CD4-positive, alpha-beta T cell treated with Interleukin-2 at 100 ng/mL for 4 hours (primary cell): ENCODE measurements at places on chromosomes 5 and 9.
A peak's percentile ranks its signal among the peaks of the same experiment; 100 is the strongest.

GRCh38 chr9:38164659-38165221 lies 95.7 kb upstream of the SHB start:
- DNase-seq: no peak

- no peak for DNase-seq
Measured at GRCh38 chr5:82595113-82595512, 317.0 kb upstream of the RPS23 start.

- no peak for DNase-seq
Measured at GRCh38 chr9:112705768-112706427, 12.0 kb downstream of the INIP start.

- DNase-seq: no peak
Measured at GRCh38 chr9:116141864-116142561, 11.6 kb upstream of the PAPPA start.

GRCh38 chr5:76337953-76338451 lies 65.1 kb upstream of the IQGAP2 start:
- DNase-seq: peak; percentile 75

- no peak for DNase-seq
Measured at GRCh38 chr9:89360465-89360864, 42.2 kb downstream of the SECISBP2 start.

DNA sequence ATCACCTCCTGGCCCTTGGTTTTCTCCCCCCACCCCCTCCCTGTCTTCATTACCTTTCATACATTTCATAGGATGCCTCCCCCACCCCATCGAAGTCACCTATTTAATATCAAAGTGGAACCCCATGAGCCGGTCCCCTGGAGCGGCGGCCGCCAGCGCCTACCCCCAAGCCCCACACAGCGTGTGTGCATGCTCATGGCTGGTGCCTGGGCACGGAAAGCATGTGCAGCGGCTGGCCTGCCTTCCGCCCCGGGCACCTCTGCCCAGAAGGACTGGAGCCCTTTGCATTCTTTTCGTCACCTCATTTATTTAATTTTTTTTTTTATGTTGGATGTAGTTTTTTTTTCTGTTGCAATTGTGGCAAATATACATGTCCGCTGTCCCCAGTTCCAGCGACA lies 116.2 kb downstream of the WNK2 start:
- DNase-seq: no peak

DNA sequence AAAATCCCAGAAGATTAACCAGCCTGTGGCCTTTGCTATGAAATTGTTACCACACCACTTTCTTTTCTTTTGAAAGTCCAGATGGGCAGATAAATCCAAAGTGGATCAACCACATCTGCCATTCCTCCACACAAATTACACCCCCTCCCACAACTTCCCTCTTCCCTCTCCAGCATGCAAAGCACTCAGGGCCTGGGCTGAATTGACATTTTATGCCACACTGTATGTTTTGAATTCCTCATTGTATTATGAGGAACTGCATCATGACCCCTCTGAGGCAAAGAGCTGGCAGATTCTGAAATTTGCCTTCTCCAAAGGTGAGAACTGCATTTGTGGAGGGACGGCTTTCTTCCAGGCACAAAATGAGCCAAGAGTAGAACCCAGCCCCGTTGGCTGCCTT lies 589.2 kb upstream of the KLF4 start:
- no peak for DNase-seq

DNA sequence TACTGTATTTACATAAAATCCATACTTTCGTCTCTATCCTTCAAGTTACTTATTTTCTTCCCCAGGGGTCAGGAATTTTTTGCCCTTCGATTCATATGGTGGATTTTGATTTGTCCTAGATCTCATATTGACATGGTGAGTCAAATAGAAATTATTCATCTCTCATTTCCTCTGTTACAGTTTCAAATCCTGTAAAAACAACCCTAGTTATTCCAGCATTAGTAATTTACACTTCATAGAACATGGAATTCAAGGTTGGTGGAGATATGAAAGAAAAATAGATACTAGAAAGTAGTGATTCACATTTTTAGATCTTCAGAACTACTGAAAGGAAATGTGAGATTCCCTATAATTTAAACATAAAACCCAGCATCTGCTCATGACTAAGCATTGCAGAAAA lies 1331.0 kb upstream of the CDH9 start:
- no peak for DNase-seq

GRCh38 chr9:87434366-87434765 lies 63.3 kb upstream of the DAPK1 start:
- DNase-seq: no peak

- DNase-seq: no peak
Measured at GRCh38 chr9:133693703-133694529, 44.2 kb downstream of the SARDH start.

DNA sequence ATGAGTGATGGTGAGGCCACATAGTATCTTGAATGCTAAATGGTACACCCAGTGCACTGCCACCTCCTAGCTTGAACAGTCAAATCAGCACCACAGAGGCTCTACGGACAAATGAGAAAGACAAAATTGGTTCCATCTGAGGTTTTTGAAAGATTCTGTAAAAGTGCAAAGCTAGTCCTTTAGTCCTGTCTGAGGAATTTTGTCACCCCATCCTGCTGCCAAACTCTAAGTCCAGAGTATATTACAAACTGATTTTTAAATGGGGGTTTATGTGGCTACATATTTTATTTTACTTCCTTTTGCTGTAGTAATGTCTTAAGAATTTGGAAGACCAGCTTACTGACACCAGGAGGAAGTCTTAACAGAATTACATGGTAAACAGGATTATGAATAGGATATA lies 7.7 kb downstream of the FREM1 start:
- DNase-seq: no peak

GRCh38 chr5:148353634-148354033 lies 18.3 kb downstream of the SPINK9 start:
- no peak for DNase-seq

DNA sequence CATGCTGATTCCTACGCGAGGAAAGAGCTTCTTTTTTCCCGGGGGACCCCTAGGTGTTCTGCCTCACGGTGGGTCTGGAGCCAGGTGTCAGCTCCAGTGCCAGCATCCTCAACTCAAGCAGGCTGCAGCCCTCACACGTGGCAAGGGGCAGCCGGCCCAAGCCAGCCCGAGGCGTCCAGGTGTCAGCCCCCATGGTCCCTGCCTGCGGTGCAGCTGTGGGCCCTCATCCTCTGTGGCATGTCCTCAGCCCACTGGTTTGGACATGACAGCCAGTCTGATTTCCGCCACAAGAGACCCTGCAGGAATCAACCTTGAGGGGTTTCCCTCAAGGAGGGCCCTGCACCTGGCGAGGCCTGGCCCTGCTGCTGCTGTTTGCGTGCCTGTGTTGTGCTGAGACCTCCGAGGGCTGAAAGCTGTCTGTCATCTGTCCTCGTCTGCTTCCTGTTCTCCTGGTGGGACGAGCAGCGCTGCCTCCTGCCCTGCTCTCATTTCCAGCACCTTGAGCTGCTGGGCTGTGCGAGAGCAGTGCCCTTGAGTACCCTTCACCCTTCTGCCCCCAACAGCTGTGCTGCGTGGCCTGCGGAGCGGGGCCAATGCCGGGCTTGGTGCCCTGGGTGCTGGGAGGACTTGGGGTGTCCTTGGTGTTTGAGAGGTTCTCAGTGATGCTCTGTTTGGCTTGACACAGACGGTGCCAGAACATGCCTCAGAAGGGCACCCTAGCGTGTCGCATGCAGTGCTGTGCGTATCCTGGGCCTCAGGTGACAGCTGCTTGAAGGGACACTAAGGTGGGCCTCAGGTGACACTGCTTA lies 137.6 kb downstream of the CACNA1B start:
- no peak for DNase-seq

- no peak for DNase-seq
Measured at GRCh38 chr5:150301170-150301505, 1.6 kb downstream of the ARSI start.

DNA sequence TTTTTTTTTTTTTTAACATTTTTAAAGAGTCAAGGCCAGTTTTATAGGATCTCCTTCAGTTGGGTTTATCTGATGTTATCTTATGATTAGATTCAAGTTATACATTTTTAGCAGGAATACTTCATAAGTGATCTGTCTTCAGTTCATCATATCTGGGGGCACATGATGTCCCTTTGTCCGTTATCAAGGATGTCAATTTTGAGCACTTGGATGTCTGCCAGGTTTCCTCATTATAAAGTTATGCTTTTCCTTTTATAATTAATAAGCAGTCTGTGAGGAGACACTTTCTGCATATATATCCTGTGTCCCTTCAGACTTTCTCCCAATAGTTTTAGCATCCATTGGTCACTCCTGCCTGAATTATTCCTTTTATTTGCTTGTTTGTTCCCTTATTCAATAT lies 11.8 kb downstream of the HDHD3 start:
- no peak for DNase-seq

GRCh38 chr9:92960561-92961290 lies 13.4 kb downstream of the FGD3 start:
- no peak for DNase-seq

GRCh38 chr9:90891308-90892040 lies 89.9 kb downstream of the SYK start:
- DNase-seq: no peak

DNA sequence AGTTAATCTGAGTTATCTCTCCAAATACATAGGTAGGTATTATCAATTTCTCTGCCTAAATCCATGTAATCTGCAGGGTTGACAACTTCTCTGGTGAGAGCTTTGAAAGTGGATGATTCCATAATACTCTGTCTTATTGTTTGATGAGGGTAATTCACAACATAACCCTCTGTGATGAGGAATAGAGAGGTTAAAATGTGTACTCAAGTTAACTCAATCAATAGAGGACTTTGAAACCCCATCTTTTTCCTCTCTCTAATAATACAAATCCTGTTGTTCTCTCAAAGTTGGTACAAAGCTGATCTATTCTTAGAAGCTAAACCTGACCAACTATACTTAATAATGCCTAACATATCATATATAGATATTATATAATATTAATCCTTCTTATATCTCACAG lies 100.1 kb downstream of the PLPPR1 start:
- DNase-seq: no peak

DNA sequence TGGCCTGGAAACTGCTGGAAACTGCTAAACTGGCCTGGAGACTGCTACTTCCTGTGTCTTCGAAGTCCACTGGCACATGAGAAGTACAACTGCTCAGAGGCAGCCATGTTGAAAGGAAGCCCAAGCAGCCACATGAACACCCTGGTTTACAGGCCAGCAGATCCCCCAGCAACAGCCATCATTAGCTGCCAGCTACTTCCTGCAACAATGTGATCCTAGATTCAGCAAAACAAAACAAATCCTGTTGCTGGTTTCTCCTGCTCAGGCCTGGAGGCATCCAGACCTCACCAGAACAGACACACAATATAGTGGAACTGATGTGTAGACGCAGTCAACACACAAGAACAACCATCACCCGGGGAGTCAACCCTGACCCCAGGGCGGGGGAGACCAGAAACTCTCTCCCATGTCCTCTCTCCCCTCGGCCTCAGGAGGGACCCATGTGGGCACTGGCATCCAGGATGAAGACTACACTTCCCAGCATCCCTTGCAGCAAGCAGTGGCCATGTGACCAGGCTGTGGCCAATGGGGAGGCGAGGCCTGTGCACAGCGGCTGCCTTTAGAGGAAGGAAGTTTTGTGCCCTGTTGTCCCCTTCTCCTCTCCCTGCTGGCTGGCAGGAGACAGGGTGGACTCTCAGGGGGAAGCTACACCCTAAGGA lies 9.2 kb upstream of the LCN15 start:
- no peak for DNase-seq

DNA sequence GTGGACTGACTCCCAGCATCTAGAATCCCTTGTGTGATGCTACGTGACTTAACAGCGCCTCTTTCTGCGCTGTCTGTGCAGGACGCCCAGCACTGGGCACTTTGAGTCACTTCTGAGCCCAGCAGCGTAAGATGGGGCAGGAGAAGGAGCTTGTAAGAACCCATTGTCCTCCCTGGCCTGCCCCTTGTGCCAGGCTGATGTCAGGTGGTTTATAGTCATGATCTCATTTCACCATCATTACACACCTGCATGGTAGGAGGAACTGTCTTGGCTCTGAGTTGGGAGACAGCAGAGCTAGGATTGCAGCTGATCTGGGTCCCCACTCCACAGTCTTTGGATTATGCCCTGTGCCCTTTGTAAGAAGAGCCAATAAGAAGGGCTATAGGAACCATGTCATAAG lies 12.2 kb downstream of the ERGIC1 start:
- DNase-seq: no peak

GRCh38 chr5:92977846-92978540 lies 603.0 kb downstream of the NR2F1-AS1 start:
- DNase-seq: no peak

- DNase-seq: no peak
Measured at GRCh38 chr5:18375641-18376040, 741.4 kb downstream of the TAF11L14 start.

GRCh38 chr9:86303316-86303975 lies 21.1 kb upstream of the ISCA1 start:
- DNase-seq: peak; percentile 70

- no peak for DNase-seq
Measured at GRCh38 chr5:31385774-31386537, 145.9 kb downstream of the DROSHA start.

DNA sequence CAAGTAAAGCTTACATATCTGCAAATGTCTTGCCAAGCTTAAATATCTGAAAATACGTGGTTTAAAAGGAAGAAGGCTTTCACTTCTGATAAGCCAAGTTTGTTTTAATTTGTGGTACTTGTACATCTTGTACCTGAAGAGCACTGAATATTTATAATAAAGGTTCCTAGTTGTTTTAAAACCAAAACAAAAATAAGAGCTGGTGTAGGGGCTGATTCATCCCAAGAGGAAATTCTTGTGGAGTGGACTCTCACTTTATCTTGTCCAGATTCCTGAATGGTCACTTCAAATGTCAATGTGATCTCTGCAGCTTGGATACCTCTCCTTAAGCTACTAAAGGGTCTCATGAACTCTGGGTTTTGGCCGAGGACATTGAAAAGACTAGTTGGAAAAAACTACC lies 29.5 kb downstream of the MAMDC2 start:
- DNase-seq: no peak

GRCh38 chr5:103283120-103283519 lies 24.6 kb downstream of the MACIR start:
- no peak for DNase-seq

DNA sequence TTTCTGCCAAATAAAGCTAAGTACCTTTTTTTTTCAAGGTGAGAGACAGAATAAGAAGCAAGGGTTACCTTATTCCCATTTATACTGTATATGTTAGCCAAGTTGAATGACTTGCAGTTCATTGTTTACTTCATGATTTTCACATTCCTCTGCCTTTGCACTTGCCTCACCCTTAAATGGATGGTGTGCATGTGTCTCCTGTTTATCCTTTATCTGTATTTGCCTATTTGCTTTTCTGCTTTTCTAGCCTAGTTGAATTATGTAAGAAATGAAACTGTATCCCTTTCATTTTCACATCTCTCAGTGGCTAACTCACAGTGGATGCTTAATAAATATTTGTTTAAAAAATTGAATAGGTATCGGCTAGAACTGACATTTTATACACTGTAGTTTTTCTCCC lies 200.8 kb upstream of the ST8SIA4 start:
- DNase-seq: no peak

- DNase-seq: no peak
Measured at GRCh38 chr5:22850981-22851380, 2.2 kb downstream of the CDH12 start.
